Progenitor cell of endocrine pancreas (in vitro differentiated cells): ENCODE measurements at places on chromosomes 11 and 22. TPM values are rescaled to one million over a fixed set of nuclear protein-coding genes. Genes with fewer than 3 reads are reported as not detected.

DNA sequence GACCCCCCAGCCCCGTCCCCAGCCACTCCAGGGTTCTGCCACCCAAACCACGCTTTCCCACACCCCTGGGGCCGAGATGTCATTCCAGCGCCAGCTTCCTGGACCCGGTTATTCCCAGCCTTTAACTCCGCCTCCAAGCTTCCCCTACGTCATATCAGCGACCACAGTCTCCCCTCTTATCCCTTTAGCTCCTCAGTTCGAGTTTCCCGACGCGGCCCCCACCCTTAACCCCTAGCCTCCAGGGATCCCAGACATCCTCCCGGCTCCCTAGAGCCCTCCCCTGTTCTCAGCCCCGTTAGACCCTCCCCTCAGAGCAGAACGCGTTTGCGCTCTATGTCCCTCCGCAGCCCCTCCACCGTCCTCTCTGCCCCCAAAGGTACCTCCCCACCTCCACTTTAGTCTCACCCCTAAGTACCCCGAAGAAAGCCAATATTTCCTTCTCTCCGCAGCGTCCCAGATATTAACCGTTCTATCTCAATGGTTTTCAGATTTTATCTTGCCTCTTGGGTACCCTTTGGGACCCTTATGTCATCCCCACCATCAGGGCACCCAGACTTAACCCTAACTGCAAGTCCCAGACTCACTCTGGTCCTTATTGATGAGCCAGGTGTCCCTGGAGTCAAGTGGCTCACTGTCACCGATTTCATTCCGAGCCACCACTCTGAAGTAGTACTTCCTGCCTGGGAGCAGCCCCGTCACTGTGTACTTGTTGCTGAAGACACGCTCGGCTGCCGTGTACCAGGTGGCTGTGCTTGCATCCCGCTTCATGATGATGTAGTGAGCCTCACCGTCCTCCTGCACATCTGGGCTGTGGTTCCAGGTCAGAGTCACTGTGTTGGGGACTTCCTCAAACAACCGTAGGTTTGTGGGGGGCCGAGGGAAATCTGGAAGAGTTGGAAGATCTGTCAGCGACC is 8.0 kb downstream of the TMEM86A start:
- DNase-seq: no peak

DNA sequence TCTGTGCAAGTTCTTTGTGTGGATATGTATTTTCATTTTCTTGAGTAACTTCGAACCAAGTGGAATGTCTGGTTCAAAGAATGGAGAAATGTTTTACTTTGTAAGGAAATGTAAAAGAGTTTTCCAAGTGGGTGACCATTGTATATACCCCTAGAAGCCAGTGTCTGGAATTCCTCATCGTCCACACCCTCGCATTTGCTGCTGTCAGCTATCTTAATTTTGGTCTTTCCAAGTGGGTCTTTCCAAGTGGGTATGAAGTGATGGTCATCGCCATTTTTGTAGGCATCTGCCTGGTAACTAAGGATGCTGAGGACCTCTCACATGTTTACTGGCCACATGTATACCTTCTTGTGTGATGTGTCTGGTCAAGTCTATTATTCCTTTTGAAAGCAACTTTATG is 547.5 kb downstream of the TBC1D22A start:
- no peak for DNase-seq

GRCh38 chr11:72838691-72839305 is 24.6 kb downstream of the ATG16L2 start:
- no peak for DNase-seq

TOP3B gene
- total RNA-seq: 81.1 and 83.3 TPM in 2 replicates

DNA sequence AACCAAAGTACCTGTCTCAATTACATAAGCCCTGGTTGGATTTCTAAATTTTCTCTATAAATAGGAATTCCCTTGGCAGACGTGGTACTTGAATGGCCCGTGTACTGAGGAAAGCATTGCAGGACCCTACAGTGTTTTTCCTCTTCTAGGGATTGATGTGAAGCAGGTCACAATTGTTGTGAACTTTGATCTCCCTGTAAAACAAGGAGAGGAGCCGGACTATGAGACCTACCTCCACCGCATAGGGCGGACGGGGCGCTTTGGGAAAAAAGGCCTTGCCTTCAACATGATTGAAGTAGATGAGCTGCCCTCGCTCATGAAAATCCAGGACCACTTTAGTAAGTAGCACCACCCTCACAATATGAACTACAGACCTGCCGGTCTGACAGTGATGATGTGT is 16.7 kb downstream of the DDX25 start:
- DNase-seq: no peak

- DNase-seq: no peak
Observed at GRCh38 chr11:130218501-130219070, 59.0 kb downstream of the ST14 start.

- no peak for DNase-seq
Observed at GRCh38 chr11:11810764-11811726, 30.7 kb upstream of the USP47 start.

- no peak for DNase-seq
Observed at GRCh38 chr11:73389134-73389525, 12.9 kb downstream of the RELT start.

OR51E2 gene
- total RNA-seq: not detected in 2 replicates

GRCh38 chr11:120400564-120401364 is 64.6 kb downstream of the ARHGEF12 start:
- DNase-seq: no peak

PACSIN3 gene
- total RNA-seq: 54.1 and 59.6 TPM in 2 replicates

HBG1 gene
- total RNA-seq: not detected in 2 replicates

- no peak for DNase-seq
Observed at GRCh38 chr11:70020336-70021214, 57.5 kb upstream of the ANO1 start.

SAA4 gene
- total RNA-seq: not detected in 2 replicates

DNA sequence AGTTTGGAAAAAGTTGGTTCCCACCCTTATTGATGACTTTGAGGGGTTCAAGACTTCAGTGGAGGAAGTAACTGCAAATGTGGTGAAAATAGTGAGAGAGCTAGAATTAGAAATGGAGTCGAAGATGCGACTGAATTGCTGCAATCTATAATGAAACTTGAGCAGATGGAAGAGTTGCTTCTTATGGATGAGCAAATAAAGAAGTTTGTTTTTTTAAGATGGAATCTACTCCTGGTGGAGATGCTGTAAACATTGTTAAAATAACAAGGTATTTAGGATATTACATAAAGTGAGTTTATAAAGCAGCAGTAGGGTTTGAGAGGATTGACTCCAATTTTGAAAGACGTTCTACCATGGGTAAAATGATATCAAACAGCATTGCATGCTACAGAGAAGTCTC is 64.2 kb upstream of the GRK2 start:
- no peak for DNase-seq

DNA sequence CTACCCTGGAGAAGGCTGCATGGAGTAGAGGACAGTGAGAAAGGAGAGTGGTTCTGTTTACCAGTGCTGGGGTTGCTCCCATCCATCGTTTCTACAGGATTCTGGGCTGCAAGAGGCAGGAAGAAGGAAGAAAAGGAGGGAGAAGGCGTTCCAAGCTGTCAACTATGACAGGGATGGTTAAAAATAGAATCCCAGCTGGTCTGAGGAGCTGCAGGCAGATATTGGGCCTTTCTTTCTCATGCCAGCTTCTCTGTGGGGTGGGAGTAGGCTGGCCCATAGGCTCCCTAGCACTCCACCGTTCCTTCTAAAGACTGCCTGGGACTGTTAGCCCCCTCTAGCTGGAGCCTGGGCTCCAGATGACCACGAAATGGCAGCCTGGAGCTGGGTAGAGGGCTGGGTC is 13.6 kb downstream of the CCKBR start:
- DNase-seq: no peak

DNA sequence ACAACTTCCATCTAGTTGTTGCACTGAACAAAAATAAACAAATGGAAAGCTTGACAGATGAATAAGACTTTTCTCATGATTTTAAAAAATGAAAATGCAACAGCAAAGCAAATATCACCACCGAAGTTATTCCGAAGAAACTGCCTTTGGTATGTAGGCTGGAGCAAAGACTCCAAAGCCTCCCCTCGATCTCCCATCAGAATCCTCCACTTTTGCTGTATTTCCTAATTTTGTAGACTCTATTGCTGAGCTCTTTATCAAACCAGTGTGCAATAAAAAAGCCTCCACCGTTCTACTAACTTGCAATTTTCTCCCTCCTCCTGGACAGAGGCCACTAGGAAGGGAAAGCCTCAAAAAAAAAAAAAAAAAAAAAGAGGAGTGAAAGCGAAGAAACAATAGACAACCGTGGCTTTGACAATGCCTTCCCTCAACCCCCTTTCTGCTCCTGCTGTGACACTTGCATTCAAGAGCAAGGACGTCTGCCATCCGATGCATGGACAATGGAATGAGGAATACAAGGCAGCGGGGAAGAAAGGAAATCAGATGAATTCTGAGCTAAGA is 190.9 kb upstream of the BLID start:
- DNase-seq: no peak

MIOX gene
- 0.69 and 0.98 TPM in 2 replicates for total RNA-seq

FOLR3 gene
- total RNA-seq: 0.98 TPM in 1 of 2 replicates, not detected in the other

CHST1 gene
- 0.31 and 0.36 TPM in 2 replicates for total RNA-seq

TH gene
- 0.53 and 1.1 TPM in 2 replicates for total RNA-seq

- DNase-seq: no peak
Observed at GRCh38 chr22:38311323-38311620, 6.0 kb downstream of the CSNK1E start.

MUC2 gene
- not detected in 2 replicates for total RNA-seq

DNA sequence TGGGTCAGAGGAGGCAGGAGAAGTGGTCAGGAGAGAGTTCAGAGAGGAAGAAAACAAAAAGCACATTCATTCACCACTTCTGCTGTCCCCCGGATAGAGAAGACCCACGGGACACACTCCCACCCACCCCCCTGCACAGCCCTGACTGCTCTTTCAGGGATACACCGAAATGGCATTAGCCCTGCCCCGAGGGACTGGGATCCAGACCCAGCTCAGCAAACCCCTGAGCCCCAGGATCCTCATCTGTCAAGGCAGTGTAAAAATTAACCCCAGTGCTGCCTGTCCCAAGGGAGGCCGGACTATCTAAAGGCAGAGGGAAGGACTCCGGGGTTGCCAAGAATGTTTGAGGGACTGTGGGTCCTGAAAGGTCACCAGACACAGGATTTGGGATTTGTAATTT is 31.2 kb downstream of the TPBGL start:
- DNase-seq: no peak

RHOD gene
- total RNA-seq: 16.4 and 20.6 TPM in 2 replicates

MS4A14 gene
- not detected in 2 replicates for total RNA-seq

- DNase-seq: no peak
Observed at GRCh38 chr11:128732471-128733277, 38.8 kb downstream of the FLI1 start.

DNA sequence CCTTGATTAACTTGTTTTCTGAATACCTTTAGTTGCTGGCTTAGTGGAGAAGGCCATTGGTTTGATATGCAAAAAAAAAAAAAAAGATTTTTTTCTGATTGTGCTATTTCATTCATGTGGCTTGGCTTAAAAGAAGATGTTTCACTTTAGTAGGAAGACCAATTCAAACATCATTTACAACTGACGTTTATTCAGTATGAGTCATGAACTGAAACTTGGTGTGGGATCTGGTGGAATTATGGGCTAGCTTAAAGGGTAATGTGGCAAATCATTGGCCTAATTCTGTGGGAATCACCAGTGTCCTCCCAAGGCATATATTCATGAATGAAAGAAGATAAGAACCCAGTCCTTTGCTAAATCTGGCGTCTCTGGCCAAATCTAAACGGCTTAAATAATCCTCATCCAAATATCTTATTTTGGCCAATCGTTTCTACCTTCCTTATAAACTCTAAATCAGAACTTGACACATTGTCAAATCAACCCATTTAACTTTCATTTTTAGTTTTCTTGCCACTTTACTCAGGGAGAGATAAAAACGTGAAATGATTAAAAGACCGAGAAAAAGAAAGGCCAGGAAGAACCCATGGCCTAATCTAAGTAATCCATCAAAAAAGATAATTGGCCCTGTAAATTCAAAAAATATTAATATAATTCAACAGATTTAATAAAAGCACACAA is 77.0 kb downstream of the DDIAS start:
- DNase-seq: no peak

OR51B4 gene
- total RNA-seq: not detected in 2 replicates

DNA sequence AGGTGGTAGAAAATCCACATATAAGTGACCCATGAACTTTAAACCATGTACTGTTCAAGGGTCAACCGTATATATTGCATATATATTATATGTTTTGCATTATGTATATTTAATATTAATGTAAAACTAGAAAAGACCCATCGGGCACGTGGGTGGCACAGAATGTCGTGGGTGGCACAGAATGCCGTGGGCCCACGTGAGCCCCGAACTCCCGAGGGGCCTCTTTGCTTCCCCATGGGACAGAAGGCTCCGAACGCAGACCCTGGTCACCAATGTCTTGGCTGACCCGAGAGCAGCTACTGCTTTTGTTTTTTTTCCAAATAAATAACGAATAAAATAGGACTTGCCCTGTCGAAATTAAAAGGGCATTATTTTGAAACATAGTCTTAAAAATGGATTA is 415.4 kb downstream of the BRD1 start:
- no peak for DNase-seq

FOSL1 gene
- total RNA-seq: 1.7 and 2.6 TPM in 2 replicates

DNA sequence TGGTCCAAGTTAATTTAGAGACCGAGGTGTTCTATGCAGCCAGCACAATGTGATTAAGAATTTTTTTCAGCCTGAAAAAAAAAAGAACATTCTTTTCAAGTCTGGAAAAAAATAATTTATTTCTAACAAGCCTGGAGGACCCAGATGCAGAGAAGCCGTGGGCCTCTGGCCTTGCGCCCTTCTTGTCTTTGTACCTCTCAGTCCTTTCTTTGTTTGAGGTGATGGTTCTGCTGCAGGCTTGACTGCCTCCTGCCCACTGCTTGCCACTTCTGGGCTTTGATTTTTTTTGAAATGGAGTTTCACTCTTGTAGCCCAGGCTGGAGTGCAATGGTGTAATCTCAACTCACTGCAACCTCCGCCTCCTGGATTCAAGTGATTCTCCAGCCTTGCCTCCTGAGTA is 7.2 kb upstream of the PTPRJ start:
- no peak for DNase-seq

DNA sequence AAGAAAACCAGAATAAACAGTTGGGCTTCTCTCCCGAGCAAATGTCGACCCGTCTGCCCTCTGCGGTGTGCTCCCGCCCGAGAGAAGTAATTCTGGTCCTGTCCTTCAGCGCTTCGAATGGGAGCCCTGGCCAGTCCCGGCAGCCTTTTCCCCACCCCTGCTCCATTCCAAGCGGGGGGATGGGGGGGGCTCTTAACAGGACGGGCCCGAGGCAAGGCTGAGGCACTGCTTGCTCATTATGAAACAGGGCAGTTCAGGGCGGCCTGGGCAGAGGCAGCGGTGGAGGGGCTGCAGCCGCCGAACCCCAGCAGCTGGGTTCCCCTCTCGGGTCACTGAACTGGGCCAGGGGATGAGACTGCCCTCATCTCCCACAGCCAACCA is 9.1 kb downstream of the BACE1-AS start:
- DNase-seq: peak; percentile 59

DNA sequence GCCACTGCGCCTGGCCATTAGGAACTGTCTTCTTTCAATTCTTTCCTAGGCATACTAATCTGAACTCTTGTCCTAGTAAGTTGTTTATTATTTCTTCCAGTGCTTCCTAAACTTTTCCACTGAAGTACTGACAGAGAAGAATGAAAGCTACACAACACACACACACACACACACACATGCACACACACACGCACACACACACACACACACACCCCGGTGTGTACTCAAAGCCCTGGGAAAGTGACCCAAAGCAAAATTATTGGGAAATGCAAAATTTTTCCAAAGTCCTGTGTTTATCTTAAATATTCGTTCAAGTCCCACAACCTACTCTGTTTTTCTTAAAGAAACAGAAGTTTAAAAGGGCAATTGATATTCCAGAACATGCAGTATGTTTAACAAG is 19.4 kb upstream of the SIK2 start:
- no peak for DNase-seq
